ENCODE measurements at places on chromosomes 7 and 10.
A peak's percentile ranks its signal among the peaks of the same experiment; 100 is the strongest.

DNA sequence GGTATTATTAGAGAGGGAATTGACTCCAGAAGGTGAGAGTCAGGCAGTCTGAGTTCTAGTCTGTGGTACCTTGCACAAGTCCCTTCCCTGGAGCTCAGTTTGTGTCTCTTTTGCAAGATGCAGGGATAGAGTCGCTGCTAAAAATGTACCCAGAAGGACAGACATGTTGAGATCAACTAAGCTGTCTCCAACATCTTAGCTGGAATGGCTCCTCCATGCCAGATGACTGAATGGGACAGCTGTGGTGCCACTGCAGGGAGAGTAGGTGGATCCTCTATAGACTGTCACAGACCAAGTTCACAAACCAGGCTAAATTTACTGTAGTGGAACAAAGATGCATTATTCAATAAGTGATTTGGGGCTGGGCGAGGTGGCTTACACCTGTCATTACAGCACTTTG lies 120.1 kb downstream of the NEURL1 start:
- DNase-seq, result no peak

DNA sequence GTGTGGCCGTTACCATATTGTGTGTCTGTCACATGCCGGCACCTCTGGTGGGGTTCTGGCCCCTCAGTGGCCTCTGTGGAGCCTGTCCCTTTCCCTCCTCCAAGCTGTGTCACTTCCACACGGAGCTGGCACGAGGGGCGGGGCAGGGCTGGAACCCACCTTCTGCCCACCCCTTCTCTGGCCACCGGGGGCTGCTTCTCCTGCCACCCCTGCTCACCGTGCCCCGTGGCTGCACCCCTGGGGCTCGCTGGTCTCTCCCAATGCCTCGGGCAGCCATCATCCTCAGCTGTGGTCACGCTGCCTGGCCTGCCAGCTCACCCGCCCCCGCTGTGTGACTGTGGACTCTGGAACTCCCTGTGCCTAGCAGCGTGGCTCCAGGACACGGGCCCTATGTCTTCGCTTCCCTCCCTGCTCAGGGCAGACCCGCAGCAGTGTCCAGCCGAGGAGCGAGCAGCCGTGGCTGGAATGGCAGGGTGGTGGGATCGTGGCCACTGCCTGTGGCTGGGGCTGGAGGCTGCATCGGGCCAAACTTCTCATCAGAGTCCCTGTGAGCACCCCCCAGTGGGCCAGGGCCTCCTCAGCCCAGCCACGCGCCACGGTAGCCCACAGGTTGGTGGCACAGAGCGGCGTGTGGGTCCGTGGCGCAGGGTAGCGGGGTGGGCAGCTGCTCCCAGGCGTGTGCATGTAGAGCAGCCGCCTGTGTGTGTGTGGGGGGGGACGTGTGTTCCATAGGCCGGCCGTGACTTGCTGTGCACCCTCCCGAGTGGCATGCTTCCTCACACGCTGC lies 8.1 kb downstream of the TTYH3 start:
- DNase-seq, result no peak

- no peak for DNase-seq
These were observed 57.5 kb downstream of the RBM20 start for GRCh38 chr10:110701617-110701971.

GRCh38 chr7:22238354-22239311 lies 118.3 kb downstream of the RAPGEF5 start:
- no peak for DNase-seq

- no peak for DNase-seq
These were observed 289.6 kb upstream of the NPVF start for GRCh38 chr7:25517906-25518305.

DNA sequence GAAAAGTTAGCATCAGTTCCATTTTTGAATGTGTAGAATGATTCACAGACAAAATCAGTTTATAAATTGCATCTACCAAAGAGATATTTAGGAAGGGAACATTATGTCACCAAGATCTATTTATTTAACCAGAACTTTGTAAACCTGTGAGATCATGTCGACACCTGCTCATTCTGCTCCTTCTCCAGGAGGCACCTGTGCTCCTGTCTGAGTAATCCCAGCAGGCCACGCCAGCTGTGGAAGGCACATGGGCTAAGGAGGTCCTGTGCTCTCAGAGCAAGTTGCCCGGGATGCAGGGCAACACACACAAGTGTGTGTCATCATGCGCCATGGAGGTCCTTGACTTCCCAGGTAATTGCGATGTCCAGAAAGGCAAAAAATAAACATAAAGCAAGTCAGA lies 45.5 kb upstream of the ADARB2 start:
- DNase-seq, result no peak

- no peak for DNase-seq
These were observed 114.6 kb downstream of the EPC1 start for GRCh38 chr10:32232378-32232777.

GRCh38 chr7:70602117-70602516 lies 529.8 kb upstream of the GALNT17 start:
- no peak for DNase-seq

DNA sequence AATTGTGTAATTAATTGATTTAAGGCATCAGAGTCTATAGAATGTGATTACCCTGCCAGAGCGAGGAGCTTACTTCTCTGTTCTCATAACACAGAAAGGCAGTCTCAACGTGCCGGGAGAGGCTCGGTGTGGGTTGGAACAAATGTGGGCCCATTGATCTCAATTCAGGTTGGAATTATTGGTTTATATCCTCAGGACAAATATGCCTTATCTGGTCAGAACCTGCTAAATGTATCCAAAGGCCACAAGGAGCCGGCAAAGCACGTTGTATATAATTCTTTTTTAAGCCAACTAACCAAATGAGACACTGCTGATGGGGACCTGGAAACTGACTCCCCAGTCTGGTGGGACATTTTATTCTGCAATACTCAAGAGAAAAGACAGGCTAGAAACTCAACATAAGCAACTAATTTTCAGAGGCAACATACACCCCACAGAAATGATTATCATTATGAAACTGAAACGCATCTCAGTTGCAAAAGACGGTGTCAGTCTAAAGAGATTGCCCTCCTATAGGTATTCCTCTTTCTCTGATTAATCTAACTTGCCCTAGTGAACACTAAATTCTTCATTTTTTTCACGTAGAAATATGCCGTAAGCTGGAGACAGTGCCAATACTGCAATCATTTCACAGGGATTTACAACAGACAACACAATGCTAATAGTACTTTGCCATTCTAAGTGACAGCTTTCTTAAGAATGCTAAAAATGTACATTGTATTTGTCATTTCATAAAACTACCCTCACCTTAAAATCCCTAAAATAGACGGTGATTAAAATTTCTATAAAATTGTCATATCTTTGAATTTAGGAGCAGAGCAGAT lies 9.4 kb downstream of the EBF3 start:
- DNase-seq, result no peak

GRCh38 chr10:14554091-14554490 lies 220.6 kb downstream of the FAM107B start:
- no peak for DNase-seq

DNA sequence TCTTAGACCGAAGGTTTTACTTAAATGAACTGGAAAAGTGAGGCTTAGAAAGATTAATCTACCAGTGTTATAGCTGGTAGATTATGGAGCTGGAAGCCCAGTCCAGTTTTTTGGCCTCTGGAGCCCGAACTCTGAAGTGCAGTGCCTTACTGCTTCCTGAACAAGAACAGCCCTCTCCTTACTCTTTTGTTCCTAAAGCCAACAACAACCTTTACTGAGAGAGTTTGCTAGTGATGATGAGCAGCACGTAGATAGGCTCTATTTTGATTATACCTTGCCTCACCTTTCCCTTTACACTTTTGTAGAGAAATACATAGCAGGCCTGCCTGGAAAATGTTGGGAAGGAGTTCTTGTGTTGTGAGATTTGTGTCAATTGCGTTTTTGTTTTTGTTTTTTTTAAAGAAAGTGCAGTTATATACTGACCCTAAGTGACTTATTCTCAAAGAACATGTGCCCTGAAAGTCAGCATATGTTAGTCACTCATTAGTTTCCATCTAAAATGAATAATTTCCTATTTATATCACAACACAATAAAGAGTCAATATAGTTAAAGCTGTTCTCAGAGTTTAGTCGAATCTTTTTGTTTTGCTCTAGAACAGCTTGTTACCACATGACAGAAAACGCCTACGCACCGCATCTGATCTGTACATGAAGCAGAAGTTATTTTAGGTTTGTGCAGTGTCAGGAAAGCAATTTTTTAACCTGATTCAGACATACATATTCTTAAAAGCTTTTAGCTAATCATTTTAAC lies 33.0 kb downstream of the PLEKHA1 start:
- DNase-seq, result no peak

DNA sequence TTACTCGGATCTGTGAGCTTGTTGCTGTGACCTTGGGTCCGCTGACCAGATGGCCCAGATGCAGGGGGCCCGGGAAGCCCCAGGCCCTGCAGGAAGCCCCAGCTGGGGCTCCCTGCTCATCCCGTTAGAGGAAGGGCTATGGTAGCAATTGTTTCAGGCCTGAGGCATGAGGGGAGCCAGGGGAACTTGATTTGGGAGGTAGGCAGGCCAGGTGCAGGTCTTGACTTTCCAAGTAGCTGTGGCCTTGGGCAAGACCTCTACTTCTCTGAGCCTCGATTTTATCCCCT lies 55.0 kb upstream of the CXCL12 start:
- DNase-seq, result no peak

- DNase-seq, result peak; percentile 40
These were observed 27.1 kb upstream of the TNRC18 start for GRCh38 chr7:5450549-5451327.

- DNase-seq, result no peak
These were observed 16.5 kb upstream of the TPST1 start for GRCh38 chr7:66188645-66189044.

GRCh38 chr7:36303202-36304098 lies 86.2 kb upstream of the ANLN start:
- no peak for DNase-seq

DNA sequence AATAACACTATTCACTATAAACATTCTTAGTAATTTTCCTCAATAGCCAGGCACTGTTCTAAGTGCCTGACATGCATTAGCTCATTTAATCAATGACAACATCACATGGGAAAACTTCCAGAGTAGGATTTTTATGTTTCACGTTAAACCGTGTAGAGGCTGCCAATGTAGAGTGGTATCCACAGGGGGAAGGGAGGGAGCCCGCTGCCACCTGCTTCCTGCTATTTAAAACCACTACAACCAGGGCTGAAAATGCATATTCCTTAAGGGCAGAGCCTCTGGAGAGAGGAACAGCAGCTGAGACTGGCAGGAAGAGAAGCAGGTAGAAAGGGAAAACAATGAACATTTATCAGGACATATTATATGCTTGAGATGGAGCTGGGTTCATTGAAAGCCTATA lies 684.3 kb upstream of the AUTS2 start:
- no peak for DNase-seq

DNA sequence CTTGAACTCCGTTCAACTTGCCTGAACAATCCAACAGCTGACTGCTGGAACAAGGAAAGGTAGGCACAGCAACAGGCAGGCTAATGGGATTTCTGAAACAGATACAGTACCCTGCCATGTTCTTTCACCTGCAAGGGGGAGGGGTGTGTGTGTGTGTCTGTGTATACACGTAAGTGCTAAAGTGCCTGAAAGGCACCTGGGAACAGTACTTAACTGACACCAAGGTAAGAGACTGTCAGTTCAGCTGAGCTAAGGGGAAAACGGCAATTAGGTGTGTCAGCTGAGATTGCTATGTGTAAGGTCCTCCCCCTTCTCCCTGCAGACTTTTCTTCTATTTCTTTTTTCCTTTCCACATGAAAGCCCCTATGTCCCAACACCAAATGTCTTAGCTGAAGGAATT lies 27.0 kb downstream of the NAMPT start:
- no peak for DNase-seq

GRCh38 chr10:97830064-97830463 lies 19.6 kb upstream of the GOLGA7B start:
- DNase-seq, result no peak

- DNase-seq, result no peak
These were observed 16.7 kb downstream of the GPER1 start for GRCh38 chr7:1104516-1105179.

DNA sequence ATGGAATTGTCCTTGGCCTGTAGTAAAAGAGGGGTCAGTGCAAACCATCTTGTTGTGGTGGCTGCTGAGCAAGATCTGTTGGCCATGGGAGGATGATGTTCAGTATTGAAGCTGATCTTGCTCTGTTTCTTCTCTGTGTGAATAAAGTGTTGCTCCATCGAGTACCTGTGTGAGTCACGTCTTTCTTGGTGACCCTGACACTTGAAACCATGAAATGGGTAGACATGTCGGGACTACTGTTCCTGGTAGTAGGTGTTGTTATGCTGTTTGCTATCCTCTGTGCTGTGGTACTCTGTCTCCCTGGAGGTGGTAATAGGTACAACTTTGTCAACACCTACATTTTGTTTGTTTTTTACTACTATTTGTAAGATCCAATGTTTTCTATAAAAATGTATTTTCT lies 330.6 kb downstream of the MDFIC start:
- no peak for DNase-seq

DNA sequence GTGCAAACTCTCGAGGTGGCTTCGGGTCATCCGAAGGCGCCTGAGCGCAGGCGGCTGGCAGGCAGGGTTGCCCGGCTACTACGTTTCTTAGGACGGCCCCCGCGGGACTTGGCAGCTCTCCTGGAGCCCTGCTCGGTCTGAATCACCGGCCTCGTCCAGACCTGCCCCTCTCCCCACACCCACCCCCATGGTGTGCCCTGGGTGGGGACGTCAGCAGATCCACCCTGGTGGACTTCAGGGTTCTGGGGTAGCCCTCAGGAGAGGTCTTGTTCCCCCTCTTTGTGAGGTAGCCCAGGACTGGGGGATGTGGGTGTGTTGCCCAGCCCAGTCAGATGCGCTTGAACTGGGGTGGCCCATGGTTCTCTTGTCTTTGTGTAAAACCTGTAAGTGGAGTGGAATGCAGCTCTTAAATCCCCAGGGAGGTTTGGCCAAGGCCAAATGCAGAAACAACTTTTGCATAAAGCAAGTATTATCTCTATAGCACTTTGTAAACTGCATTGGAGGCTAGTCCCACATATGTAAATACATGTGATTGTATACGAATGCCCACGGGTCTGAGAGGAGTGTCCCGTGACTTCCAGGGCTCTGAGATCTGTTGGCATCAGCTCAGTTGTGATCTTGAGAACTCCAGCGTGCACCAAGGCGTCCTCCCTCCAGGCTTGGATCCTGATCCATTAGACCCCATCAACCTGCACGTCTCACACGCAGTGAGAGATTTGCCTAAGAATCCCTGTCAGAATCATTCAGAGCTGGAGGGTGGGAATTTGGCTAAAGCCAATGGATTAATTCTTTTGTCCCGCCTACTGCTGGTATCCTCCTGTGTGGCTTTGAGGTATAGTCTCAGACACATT lies 1.8 kb downstream of the PFKFB3 start:
- no peak for DNase-seq
